Substantia nigra (tissue), 51 donors: ENCODE measurements at places on chromosomes 12 and 14.
A peak's percentile ranks its signal among the peaks of the same experiment; 100 is the strongest.

- DNase-seq: no peak
Measured at GRCh38 chr12:108572166-108572790, 9.9 kb downstream of the ISCU start.

GRCh38 chr12:50088577-50089335 lies 3.6 kb downstream of the SMARCD1 start:
- peak; percentile 7 for DNase-seq

DNA sequence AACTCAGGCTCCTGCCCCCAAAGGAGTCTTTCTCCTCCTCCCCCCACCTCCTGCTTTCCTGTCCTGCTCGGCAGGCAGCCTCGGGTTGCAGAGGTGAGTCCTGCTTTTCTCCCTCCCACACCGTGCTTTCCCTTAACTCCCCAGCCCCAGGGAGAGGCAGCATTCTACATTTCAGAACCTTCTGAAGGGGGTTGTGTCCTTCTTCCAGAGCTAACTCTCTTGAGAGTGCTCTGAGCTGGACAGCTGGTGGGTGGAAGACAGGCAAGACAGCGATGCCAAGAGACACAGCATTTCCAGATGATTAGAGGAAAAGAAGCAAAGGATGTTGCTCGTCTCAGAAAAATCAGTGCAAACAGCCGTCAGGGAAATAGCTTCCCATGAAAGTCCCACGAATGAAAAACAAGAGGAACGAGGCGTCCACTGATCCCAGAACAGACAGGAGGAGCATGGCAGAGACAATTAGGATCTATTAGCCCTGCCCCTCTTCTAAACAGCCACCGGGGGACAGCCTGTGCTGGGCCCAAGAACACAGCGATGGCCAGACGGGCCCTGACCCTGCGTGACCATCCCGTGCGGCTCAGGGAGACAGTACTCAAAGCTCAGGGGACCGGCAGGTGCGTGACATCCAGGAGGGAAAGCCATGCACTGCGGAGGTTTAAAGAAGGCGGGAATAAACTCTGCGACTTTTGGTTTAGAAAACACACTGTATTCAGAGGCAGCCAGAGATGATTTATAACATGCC lies 216.5 kb upstream of the RTL1 start:
- no peak for DNase-seq

- no peak for DNase-seq
Measured at GRCh38 chr14:71591231-71591630, 341.0 kb upstream of the RGS6 start.

GRCh38 chr12:113414519-113415038 lies 7.6 kb upstream of the SDSL start:
- no peak for DNase-seq

DNA sequence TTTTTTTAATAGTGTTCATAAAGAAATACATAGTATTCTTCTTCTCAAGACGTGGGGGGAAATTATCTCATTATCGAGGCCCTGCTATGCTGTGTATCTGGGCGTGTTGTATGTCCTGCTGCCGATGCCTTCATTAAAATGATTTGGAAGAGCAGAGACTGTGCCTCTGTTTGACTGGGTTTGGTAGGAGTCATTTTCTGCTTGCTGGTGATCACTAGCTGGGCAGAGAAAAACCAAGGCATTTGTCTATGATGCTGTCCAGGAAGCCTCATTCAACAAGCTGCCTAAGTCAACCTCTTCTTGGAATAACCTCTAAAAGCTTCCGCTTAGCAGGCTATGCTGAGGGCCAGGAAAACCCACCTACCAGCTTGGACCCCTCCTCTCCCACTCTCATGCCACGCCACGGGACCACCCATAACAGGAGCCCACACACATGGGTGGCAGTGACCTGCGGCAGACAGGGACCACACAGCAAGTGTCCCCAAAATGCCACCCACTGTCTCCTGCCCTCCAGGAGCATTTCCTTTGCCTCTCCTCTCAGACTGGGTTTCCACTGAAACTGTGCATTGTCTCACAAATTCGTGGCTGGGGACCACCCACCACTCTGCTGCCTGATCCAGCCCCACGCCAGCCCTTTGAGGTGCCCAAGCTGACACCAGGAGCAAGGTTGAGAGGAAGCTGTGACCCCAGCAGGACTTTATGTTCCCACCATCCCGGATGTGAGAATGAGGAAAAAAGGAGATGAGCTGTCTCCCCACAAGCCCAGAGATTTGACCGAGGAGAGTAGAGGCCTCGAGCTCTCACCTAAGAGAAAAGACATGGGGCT lies 36.8 kb downstream of the DAD1 start:
- no peak for DNase-seq

DNA sequence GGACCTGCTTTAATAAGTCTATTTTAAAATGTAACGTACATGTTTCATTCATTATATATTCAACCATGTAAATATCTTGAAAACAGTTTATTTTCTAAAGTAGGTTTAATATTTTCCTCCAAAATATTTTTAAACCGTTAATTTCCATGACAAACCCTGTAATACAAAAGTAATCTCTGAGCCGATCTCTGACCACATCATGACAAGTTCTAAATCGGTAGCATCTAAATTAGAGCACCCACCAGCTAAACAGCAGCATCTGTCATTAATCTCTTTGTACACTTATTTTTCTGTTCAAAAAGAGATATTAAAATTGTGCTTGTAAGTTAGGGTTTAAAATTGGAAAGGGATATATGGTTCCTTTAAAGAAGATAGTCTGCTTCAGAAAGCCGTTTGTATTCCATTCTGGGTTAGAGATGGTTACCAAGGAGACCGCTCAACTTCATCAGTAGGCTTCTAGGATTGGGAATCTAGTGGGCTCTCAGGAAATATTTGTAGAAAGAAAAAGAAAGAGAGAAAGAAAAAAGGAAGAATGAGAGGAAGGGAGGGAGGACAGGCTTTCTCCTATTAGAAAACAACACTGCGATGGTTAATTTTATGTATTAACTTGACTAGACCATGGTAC lies 232.5 kb upstream of the FOXN3 start:
- DNase-seq: no peak

GRCh38 chr12:30996752-30997151 lies 70.2 kb downstream of the TSPAN11 start:
- DNase-seq: no peak

DNA sequence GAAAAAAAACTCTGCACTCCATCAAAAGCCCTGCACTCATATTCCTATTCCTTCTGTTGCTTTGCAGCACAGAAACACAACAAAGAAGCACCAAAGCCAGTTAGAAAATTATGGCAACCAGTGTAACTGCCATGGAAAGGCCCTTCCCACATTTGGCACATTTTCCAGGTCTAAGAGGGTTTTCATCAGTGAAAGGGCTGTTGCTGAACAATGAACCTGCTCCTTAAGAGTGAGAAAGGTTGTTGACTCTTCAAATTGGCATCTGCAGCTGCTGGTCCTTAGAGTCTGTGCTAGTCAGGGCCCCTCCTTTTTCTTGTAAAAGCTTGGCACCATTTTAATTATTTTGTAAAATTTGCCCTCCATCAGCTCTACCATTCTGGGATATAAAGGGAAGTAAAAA lies 378.7 kb upstream of the KITLG start:
- DNase-seq: no peak
